Activated CD4-positive, alpha-beta memory T cell treated with anti-CD3 and anti-CD28 coated beads for 36 hours (primary cell): ENCODE measurements at places on chromosomes 3 and 15. TPM values are rescaled to one million over a fixed set of nuclear protein-coding genes. Genes with fewer than 3 reads are reported as not detected.

The SLC12A1 gene
- total RNA-seq, result not detected

The PATL2 gene
- 16.5 TPM for total RNA-seq

The DPPA2 gene
- total RNA-seq, result not detected

The NTRK3 gene
- total RNA-seq, result 0.78 TPM

The PLA2G4E gene
- total RNA-seq, result not detected

The EIF4A2 gene
- total RNA-seq, result 393 TPM

The UBE2E2 gene
- 2.0 TPM for total RNA-seq

The RARRES1 gene
- total RNA-seq, result not detected

The CCRL2 gene
- total RNA-seq, result 1.4 TPM

The ANKUB1 gene
- not detected for total RNA-seq

The PDCD6IP gene
- total RNA-seq, result 163 TPM

The KLHDC8B gene
- total RNA-seq, result 2.9 TPM

The LDHAL6B gene
- not detected for total RNA-seq

The MFGE8 gene
- total RNA-seq, result 16.4 TPM

The REC114 gene
- total RNA-seq, result not detected

The ASB14 gene
- total RNA-seq, result not detected

The CLPX gene
- total RNA-seq, result 64.8 TPM

GRCh38 chr15:82851981-82852511 is 42.6 kb downstream of the WHAMM start:
- DNase-seq, result no peak

DNA sequence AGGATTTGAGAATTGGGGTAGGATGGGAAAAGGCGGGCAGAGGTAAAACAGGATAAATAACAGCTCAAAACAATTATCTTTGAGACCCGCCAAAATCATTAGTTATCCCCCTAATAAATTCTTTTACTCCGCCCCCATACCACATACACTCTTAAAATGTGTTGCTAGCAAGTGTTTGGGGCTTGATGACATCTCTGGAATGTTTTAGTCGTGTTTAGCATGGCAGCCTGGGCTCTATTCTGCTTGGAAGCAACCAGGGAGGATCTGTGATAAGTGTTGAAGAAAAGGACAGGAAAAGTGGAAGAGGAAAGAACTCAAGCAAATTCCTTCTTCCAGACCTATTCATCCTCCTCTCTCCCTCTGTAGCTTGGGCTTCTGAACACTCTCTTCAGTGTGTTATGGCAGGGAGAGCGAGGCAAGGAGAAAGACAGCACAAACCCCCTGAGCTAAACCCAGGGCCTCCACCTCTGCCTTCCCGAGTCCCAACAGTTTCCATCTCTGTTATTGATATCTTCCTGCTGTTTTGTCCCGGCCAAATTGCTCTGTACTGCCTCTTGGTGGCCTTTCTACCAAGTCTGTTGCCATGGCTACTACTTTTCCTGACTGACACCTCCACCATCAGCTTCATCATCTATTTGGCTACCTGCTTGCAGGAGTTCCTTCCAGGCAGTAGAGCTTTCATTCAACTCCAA is 135.8 kb downstream of the RPL22L1 start:
- no peak for DNase-seq

DNA sequence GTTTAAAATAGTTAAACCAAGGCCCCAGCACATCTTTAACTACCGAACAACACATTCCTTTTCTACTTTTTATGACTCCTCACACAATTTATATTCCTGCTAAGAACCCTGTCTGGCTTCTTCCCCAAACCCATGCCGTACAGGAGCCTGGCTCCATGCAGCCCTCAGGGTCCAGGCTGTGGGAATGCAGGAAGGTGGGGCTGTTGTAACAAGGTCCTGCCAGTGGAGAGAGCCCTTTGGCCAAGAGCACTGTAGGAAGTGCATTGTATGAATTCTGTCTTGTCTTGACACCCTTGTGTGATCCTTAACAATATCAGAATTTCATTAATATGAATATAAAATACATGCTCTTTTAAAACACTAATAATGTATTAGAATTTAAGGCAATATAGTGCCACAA is 563.8 kb downstream of the TBL1XR1 start:
- DNase-seq, result no peak

- no peak for DNase-seq
Measured at GRCh38 chr15:94230431-94230882, 904 bp upstream of the MCTP2 start.

- no peak for DNase-seq
Measured at GRCh38 chr15:61030451-61030850, 198.7 kb downstream of the RORA start.

DNA sequence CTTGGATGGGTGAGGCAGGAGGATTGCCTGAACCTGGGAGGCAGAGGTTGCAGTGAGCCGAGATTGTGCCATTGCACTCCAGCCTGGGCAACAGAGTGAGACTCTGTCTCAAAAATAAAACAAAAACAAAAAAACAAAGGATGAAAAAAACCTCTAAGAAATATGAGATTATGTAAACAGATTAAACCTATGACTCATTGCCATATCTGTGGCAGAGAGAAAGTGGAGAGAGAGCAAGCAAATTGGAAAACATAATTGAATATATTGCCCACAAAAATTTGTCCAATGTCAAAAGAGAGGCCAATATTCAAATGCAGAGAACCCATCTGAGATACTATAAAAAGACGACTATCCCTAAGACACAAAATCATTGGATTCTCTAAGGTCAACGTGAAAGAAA is 1106.0 kb downstream of the OTOL1 start:
- no peak for DNase-seq

- DNase-seq, result no peak
Measured at GRCh38 chr3:101954361-101954760, 105.0 kb downstream of the NFKBIZ start.

DNA sequence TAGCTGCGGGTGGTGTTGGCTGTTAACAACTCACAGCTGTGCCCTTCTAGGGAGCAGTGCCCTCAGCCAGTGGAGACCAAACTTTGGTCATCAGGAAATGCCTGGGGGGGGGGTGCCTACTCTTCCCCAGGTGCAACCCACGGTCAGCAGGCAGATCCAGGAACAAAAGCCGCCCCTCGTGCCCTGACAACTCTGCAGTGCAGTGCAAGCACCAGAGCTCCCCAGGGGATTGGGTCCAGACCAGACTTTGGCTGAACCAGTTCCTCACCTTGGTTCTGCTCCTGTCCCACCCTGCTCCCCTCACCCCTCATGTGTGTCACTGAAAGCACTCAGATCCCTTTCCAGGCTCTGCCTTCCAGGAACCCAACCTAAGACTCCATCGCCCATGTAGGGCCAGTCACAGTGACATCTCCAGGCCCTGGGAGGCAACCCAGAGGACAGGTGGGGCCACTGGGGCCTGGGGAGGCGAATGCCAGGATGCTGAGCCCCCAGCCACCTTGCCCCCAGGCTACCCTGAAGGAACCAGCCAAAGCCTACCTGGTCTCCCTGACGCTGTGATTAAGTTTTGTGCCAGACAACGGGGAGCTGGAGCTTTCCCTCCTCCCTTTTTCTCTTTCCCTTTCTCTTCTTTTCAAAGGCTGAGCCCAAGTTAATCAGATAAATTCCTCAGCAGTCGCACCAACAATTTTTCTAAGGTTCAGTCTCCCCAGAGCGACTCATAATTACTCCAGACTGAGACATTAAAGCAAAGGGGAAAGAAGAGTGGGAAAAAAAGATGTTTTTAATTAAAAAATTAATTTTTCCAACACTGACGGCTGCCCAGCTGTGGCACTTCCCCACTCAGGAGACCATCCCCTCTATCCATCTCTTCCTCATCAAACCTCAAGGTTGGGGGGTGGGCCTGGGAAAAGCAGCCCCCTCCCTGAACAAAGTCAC is 207.5 kb upstream of the LINGO1 start:
- no peak for DNase-seq

GRCh38 chr3:126531051-126531330 is 7.0 kb downstream of the CHST13 start:
- DNase-seq, result no peak

- no peak for DNase-seq
Measured at GRCh38 chr15:81413851-81414250, 39.8 kb upstream of the TMC3 start.

- DNase-seq, result no peak
Measured at GRCh38 chr3:46406443-46406787, 451 bp downstream of the CCR5AS start.

- peak; percentile 59 for DNase-seq
Measured at GRCh38 chr15:91308855-91309254, 208.8 kb downstream of the SV2B start.

GRCh38 chr3:67635806-67636205 is 18.6 kb downstream of the SUCLG2 start:
- no peak for DNase-seq

- DNase-seq, result no peak
Measured at GRCh38 chr3:25665315-25666280, 891 bp upstream of the TOP2B start.

- no peak for DNase-seq
Measured at GRCh38 chr15:28991236-28992171, 105.7 kb downstream of the APBA2 start.

DNA sequence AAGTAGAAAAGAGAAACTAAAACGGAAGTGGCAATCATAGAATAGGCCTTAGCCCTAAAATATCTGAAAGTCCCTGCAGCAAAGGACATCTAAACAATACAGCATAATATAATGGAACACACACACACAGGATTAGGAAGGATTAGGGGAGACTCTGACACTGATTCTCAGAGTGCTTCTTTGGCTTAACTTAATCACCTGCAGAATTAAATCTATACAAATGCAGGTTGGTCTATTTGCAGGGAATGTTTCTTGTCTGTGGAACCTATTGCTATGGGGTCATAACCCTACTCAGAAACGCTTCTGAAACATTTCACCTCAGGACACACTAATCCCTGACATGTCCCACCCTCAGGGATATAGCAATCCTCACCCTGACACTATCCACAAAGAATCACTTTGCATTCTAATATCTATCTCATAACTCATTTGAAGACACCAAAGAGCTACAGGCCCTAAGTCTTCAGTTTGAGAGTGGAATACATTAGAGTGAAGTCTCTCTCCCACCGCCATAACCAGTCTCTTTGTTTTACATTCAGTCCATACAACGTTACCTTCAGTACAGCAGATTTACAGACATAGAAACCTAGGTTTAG is 1041.2 kb downstream of the TUSC7 start:
- no peak for DNase-seq
